ENCODE measurements at places on chromosomes 11 and 22.

DNA sequence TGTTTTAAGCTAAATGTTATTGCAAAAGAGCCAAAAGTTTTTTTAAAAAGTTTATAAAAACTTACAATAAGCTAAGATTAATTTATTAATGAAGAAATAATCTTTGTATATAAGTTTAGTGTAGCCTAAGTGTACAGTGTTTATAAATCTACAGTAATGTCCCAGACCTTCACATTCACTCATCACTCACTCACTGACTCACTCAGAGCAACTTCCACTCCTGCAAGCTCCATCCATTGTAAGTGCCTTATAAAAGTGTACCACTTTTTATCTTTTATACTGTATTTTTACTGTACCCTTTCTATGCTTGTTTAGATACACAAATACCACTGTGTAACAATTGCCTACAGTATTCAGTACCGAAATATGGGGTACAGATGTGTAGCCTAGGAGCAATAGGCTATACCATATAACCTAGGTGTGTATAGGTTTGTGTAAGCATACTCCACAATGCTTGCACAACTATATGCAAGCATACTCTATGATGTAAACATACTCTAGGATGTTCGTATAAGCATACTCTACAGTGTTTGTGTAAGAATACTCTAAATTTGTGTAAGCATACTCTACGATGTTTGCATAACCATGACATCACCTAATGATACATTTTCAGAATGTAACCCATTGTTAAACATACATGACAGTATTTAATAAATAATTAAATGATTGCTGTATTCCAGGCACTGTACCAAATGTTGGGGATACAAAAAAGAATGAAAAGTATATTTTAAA, 953.0 kb downstream of the KCNA4 start:
- DNase-seq = no peak

GRCh38 chr11:705646-706438, at the start of gene EPS8L2:
Gene EPS8L2, plus strand, starts transcription at chr11:706231. Its CDS starts 3,177 bp downstream, at chr11:709408.
- no peak for DNase-seq

GRCh38 chr11:102780491-102780918, at the start of gene MMP10:
Gene MMP10, minus strand, starts transcription at chr11:102780628. Its CDS starts 37 bp downstream, at chr11:102780591.
- DNase-seq = peak; percentile 74

DNA sequence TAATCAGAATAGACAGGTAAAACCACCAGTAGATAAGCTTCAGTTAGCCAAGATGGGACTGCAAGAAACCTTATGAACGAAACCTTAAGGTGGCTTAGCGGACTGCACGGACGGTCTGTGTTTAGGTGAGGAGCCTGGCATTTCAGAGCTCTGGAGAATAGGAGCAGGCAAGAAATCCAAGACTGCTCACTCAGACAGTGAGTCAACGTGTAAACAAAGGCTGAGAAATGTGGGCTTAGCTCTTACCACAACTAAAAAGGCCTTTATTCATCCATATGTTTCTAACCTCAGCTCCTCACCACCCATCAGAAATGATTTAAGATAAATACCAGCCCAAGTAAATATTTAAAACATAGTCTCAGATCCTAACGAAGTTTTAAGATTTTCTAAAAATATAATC, 657.7 kb downstream of the OPCML start:
- no peak for DNase-seq

GRCh38 chr11:15714641-15715399, 600.1 kb downstream of the INSC start:
- no peak for DNase-seq

GRCh38 chr11:19762266-19762665, 49.6 kb downstream of the NAV2 start:
- DNase-seq = no peak

- DNase-seq = no peak
Measured at GRCh38 chr11:50246183-50246582, 213.5 kb downstream of the OR4C45 start.

- no peak for DNase-seq
Measured at GRCh38 chr11:114774599-114775361, 96.5 kb downstream of the NXPE2 start.

DNA sequence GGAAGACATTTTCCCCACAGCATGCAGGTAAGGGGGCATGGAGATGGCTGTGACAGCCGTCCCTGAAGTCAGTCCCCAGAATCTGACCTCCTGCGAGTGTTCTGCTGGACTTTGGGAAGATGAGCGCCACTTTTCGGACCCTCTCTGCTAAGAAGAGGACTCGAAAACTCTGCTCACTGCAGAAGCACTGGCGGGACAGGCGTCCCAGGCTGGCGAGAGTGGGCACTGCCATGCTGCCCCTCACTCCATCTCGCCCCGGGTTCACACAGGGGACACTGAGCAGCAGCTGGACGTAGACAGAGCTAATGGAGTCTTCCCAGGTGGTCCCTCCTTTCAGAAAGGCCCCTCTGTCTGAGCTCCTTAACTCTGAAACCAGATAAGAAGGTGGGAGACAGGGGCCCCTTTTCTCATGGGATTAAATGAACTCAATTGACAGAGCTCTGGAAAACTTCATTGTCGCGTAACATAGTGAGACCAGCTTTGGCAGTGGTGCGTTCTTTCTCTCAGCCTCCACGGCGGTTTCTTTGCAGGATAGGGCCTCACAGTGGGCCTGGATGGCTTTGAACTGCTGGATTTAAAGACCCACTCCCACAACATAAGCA, 4.8 kb downstream of the ADAMTS8 start:
- DNase-seq = no peak

DNA sequence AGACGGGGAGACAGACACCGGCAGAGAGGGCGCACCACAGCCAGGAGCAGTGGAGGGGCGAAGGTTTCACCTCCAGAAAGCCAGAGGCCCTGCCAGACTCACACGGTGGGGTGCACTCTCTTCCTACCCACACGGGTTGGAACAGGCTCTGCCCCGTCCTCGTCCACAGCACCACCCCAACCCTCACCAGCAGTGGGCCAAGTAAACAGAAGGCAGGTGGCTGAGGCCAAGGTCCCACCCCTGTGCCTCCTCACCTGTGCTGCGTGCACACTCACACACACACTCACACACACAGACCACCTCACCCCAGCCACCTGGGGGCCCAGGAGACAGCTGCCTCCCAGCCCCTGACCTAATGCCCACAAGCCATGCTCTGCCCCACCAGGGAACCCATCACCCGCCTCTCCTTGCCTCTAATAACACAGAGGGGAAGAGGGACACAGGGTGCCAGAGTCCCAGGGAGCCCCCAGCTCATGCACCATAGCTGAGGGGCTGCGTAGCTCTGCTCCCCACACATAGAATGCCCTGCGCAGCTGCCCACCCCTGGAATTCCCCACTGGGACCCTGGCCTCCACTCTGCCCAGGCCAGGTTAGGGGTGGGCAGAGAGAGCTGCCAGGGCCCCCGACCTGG, 3.1 kb downstream of the CYB5R3 start:
- no peak for DNase-seq

- peak; percentile 24 for DNase-seq
Measured at GRCh38 chr22:25403811-25404471, 160.5 kb upstream of the GRK3 start.

DNA sequence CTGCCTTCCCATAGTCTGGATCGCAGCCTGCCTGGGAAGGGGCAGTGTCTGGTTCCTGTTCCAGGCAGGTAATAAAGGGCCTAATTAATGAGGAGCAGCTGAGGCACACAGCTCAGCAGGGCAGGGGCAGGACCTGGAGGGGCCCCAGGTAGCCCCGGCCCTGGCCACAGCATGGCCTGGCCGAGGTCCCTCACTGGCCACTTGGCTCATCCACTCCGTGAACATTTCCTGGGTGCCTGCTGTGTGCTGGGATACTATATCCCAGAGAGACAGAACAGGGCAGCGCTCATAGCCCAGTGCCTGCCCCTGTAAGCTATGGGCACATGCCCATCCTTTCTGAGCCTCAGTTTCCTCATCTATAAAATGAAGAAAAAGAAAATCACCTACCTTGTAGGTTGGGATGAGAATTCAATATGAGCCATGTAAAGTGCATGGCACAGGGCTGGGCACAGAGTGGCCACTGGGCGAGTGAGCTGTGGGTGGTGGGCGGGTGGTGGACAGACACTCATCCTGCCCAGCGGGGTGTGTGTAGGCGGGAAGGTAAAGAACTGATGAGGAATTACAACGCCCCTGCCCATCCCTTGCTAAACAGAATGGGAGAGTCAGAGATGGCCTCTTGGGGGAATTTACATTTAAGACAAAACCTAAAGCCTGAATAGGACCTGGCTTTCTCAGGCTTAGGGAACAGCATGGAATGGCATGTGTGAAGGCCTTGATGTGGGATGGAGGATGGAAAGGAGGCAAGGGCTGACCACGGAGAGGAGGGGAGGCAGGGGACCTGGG, 9.2 kb downstream of the MYRF start:
- no peak for DNase-seq

GRCh38 chr22:48594757-48595510, 1232.7 kb downstream of the BRD1 start:
- DNase-seq = no peak

DNA sequence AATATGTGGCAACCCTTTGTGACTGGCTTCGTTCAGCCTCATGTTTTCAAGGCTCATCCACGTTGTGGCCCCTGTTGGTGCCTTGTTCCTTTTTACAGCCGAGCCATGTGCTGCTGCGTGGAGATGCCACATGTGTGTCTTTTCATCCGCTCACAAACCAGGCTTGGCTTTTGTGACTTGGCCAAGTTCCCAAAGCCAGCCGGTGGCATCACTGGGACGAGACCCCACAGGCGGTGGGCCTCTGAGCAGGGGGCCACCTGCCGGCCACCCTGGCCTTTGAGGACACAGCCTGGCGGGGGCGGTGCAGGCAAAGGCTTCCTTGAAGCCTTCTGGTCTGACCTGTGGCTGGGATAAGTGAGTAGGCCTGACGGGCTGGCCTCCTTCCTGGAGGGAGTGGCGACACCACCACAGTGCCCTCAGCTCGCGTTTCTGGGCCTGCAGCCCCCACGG, 10.5 kb downstream of the GRK2 start:
- no peak for DNase-seq

GRCh38 chr11:79441461-79441875, 638 bp upstream of the TENM4 start:
- no peak for DNase-seq

- DNase-seq = peak; percentile 61
Measured at GRCh38 chr22:27113211-27113635, 455.8 kb downstream of the MIAT start.

DNA sequence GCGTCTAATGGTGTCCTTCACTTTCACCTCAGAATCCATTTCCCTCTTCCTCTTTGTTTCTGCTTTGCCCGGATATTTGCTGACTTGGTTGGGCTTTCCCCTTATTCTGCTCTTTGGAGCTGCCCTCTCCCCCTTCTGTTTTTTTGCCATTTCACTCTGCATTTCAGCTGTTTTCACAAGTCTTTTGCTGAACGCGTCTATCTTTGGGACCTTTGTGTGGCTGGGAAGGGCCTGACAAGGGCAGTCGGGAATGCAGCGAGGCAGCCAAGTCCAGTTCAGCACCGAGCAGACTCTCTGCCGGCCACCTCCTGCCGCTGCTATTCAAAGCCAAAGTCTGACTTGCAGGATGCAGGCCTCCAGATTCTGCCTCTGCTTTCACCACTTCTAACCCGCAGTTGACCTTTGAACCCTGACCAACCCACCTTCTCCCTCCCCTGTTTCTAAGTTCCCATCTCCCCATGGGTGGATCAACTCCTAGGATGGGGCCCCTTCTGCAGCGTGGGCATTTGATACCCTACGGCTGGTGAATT, 38.2 kb downstream of the FEZ1 start:
- DNase-seq = no peak

GRCh38 chr11:130449996-130450769, 1.7 kb downstream of the ADAMTS15 start:
- no peak for DNase-seq

DNA sequence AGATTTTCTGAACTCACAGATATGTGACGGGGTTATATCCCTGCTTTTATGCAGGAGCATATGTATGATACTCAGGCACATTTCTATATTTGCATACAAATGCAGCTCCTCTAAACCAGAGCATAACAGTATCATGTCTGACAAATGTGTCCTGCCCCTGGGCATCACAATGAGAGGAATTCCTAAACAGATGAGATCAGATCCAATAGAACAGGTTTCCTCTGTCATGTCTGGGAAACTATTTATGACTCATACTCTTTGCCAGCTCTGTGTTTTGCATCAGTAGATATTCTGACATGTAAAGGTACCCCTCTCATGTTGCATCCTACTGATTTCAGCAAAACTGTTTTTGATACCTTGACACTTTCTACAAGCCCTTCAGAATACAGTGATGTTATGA, 29.4 kb downstream of the SYT9 start:
- DNase-seq = peak; percentile 72

- no peak for DNase-seq
Measured at GRCh38 chr11:20795005-20795404, 125.6 kb downstream of the NELL1 start.

DNA sequence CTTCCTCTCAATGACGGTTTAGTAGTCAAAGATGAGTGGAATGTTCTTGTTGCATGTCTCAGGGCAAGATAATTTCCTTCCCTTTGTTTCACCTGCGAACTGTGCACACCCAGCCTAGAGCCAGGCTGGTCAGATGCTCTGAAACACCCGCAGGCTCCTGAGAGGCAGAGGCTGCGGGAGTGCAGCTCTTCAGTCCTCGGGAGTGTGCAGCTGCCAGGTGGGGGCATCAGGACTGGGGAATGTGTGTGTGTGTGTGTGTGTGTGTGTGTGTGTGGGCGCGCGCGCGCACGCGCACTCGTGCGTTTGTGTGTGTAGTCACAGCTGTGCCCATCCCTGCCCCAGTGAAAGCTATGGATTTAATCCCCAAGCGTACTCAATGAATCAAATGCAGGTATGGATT, 136.2 kb upstream of the NTM start:
- no peak for DNase-seq

DNA sequence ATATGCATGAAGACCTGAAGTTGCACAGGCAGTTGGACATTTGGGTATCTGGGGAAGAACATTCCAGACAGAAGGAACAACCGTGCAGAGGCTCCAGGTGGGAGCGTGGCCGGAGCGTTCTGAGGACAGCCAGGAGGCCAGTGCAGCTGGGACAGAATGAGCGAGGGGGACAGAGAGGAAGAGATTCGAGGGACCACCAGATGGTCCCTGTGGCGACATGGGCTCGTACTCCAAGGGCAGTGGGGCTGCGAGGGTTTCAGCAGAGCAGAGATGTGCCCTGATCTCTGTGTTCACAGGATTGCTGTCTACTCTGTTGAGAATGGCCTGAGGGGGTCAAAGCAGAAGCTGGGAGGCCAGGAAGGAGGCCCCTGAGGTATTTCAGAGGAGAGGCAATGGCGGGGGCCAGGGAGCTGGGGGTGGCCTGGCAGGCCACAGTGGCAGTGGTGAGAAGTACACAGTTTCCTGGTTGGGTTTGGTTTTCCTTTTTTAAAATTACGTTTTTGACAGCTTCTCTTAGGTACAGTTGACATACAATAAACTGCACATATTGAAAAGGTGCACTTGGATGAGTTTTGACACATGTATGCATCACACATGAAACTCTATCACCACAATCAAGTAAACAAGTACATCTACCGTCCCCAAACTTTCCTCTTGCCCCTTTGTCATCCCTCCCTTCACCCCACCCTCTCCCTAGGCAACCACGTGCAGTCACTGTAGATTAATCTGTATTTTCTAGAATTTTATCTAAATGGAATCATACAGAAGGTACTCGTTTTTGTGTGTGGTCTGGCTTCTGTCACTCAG, 24.8 kb upstream of the SOX10 start:
- DNase-seq = no peak

- DNase-seq = no peak
Measured at GRCh38 chr11:10762185-10762584, 11.1 kb downstream of the CTR9 start.

All from RWPE1 (cell line).